ENCODE measurements at places on chromosomes 7 and 10. TPM values are rescaled to one million over a fixed set of nuclear protein-coding genes. Genes with fewer than 3 reads are reported as not detected.

The NUP205 gene
- total RNA-seq = 39.2 TPM

The TNS3 gene
- total RNA-seq = 43.8 TPM

The ANKRD30A gene
- total RNA-seq = not detected

The ZNF488 gene
- total RNA-seq = not detected

The TMEM196 gene
- not detected for total RNA-seq

The COL28A1 gene
- total RNA-seq = 0.13 TPM

The NUTM2A gene
- total RNA-seq = 0.19 TPM

The TYW1 gene
- total RNA-seq = 20.1 TPM

The PDK4 gene
- 3.2 TPM for total RNA-seq
